ENCODE measurements at places on chromosomes 16 and 17. TPM values are rescaled to one million over a fixed set of nuclear protein-coding genes. Genes with fewer than 3 reads are reported as not detected.

The CBFA2T3 gene
- total RNA-seq = 0.85 TPM

The SLC16A11 gene
- not detected for total RNA-seq

The VTN gene
- total RNA-seq = 21.1 TPM

The PIRT gene
- total RNA-seq = not detected

All from A549 treated with Hydrocortisone at 1 μM for 4 hours (cell line).